Breast epithelium (tissue), 4 donors: ENCODE measurements at places on chromosomes 16 and 17. TPM values are rescaled to one million over a fixed set of nuclear protein-coding genes. Genes with fewer than 3 reads are reported as not detected.
A peak's percentile ranks its signal among the peaks of the same experiment; 100 is the strongest.

- peak; percentile 72 for DNase-seq
Observed at GRCh38 chr17:50956750-50957523, 90.8 kb upstream of the TOB1 start.

DNA sequence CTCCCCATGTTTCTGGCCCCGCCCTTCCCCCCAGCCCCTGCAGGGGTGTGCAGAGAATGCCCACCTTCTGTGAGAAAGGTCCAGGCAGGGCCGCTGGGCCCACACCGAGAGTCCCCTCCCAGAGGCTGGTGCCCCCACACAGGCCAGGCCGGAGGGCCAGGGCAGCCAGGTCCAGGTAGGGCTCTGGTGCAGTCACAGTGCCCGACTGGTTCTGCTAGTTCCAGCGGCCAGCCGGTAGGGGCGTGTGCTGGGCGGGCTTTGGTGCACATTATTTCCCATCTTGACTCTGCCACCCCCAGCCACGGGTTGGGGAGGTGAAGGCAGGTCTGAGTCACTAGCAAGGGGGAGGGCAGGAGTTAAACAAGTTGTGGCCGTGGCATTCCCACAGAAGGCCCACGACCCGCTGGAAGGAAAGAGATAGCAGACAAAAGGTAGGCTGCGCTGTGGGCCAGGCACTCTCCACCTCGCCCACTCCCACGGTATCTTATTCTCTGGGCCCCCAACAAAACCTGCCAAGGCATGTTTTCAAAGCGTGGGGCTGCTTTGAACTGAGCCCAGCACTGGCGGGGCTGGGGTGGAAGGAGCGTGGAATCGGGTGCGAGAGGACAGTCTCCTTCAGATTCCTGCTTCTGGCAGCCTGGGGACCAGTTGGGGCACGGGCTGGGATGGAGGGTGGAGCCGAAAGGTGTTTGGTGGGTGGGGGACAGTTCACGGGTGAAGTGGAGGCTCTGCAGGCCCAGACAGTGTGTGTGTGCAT is 1.9 kb downstream of the EPN3 start:
- DNase-seq = peak; percentile 73

GRCh38 chr17:8162233-8162996 is at the start of gene VAMP2:
TSS of gene VAMP2 (minus strand) at chr17:8162948. CDS start at chr17:8162879, 69 bp downstream.
- peak; percentile 76 for DNase-seq

DNA sequence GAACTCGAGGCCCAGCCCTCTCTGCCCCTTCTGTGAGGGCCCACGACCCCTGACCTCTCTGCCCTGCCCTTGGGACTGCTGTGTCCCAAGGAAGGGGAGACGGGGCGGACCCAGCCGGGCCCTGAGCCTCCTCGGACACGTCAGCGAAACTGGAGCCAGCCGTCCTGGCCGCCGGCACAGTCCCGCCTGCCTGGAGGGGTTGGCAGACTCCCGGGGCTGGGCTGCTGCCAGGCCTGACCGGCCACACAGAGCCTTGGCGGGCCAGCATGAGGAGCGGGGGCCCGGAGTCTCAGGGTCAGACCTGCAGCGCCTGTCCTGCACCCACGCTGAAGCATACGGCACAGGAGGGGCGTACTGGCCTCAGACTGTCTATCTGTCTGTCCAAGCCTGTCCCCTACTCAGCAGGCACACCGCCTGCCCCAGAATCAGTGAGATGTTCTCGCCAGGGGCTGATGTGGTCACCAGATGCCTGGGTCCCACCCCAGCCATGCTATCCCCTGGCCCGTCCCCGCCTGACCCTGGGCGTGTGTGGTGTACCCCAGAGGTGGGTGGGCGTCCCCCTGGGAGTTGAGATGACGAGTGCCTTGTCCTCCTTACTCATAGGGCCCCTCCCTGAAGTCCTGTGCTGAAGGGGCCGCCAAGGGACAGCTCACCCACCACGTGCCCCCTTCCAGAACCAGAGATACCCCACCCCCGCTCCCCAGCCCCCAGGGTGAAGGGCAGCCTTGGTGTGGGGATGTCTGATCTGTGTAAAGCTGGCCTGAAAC is 4.7 kb downstream of the VASN start:
- DNase-seq = peak; percentile 71

DNA sequence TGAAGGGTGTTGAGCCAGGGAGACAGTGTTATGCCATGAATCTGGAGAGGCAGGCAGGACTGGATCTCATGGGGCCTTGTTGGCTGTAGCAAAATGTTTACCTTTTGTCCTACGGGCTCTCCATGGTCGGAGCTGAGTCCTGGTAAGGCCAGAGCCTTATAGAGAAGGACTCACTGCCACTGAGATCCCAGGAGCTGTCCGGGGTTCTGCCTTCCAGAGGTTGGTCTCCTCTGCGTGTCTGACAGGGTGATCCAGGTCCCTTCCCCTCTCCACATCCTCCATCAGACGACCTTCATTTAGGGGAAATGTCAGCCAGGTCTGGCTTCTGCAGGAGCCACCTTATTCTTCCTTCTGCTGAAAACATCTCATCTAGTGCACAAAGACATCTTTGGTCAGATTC is 285.2 kb upstream of the N4BP1 start:
- DNase-seq = no peak

GRCh38 chr17:1384905-1385435 is 15.1 kb downstream of the YWHAE start:
- DNase-seq = no peak

DNA sequence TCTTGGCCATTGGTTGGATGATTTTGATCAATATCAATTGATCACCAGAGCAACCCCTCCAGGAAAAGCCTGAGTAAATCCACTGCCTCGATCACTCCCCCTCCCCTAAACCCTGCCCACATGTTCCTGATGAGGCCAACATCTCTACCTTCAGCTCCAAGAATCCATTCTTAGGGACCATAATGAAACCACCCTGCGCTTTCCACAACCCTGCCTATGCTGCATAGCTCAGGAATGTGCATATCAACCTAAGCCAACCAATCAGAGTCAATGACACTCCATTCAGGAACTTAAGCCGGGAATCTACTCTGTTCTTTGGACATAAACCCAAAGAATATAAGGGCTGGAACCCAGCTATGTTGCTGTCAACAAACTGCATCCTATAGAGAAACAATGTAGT is 86.3 kb downstream of the MYH11 start:
- no peak for DNase-seq

DNA sequence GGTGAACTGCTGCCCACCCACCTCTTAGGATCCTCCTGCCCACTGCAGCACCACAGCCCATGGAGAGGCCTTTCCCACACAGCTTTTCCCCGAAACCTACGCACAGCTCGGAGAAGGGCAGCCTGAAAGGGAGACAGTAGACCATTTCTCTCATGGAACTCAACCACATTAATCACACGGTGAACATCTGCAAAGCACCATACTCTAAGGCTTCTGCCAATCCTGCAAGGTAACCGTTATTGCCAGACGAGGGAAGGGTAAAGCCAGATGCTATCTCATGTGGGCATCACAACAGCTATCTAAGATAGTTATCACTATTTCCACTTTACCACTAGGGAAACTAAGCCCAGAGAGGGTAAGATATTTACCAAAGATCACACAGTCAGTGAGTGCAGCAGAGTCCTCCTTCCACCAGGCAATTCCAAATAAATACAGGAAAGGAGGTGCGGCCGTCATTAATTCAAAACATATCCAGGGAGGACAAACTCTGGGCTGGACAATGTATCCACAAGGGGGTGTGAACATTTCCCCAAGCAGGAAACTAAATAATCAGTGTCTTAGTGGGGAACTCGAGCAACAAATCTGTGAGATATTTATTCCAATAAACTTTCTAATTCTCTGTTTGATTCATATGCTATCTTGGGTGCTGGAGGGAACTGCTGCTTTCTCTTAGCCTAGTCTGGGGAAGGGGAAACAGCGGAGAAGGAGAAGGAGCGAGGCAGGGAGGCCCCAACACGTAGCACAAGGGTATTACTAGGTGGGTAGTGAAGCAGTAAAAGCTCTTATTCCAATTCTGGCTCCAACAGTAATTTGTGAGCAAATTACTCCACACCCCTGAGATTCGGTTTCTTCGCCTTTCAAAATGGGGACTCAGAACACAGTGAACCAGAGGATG is 723 bp downstream of the TMEM186 start:
- no peak for DNase-seq

DNA sequence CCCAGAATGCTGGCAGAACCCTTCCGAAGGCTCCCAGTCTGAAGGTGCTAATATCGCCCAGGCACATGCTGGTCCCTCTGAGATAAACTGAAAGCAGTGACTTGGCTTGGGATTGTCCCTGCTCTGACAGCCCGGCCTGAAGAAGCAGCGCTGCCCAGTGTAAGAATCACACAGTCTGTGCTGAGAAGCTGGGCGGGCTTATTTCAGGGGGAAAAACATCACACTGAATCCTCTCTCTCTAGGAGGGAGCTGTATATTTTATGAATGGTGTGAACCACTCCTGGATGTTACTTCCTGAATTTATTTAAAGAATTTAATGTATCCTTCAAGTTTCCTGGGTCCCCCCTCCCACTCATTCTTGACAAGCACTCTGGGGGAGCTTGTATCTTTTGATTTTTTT is 36.3 kb downstream of the GAS7 start:
- no peak for DNase-seq

GRCh38 chr17:19346351-19347255 is 15.9 kb downstream of the B9D1 start:
- DNase-seq = no peak

DNA sequence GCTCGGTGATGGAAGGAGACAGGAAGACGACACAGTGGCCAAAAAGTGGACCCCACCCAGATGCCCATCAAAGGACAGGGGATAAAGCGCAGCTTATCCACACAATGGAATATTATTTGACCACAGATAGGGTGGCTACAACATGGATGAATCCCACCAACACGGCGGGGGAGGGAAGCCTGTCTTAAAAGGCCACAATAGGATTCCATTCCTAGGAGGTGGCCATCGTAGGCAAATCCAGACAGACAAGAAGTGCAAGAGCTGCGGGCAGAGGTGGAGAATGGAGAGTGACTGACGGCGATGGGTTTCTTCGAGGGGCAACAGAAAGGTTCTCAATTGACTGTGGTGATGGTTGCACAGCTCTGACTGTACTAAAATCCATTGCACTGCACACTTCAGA is 16.0 kb downstream of the SLC38A8 start:
- DNase-seq = no peak

DNA sequence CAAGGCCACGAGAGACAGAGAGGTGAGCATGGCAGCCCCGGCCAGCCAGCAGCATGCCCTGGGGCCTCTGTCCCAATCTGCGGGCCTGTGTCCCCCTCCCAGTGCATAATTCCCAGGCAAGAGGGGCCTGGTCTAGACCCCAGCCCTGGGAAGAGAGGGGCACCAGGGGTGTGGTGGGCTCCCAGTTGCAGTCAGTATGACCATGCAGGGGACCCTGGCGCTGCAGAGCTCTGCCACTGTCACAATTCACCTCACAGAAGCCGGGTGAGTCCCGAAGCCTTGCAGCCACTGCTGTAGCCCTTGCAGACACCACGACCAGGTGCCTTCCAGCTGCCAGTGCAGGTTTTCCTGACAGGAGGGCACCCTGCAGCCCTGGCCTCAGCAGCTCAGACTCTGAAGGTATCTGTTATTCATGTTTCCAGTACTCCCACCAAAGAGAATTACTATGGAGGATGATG is 25.8 kb upstream of the KSR1 start:
- DNase-seq = no peak

DNA sequence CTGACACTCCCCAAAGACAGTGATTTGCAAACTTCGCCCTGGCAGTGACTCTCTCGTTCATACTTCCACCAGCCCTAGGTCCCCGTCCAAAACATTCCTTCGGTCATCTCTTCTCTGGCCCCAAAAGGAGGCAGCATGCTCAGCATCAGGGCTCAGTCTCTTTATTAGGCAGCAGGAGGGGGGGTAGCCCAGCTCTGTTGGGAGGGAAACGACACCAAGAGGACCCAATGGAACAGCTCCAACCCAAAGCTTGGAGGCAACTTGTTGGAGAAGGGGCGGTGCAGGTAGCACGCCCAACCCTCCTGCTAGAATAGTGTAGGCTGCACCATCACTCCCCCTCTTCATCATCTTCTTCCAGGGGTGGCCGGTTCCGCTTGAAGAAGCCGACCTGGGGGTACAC is 8.4 kb upstream of the FAM171A2 start:
- no peak for DNase-seq

DNA sequence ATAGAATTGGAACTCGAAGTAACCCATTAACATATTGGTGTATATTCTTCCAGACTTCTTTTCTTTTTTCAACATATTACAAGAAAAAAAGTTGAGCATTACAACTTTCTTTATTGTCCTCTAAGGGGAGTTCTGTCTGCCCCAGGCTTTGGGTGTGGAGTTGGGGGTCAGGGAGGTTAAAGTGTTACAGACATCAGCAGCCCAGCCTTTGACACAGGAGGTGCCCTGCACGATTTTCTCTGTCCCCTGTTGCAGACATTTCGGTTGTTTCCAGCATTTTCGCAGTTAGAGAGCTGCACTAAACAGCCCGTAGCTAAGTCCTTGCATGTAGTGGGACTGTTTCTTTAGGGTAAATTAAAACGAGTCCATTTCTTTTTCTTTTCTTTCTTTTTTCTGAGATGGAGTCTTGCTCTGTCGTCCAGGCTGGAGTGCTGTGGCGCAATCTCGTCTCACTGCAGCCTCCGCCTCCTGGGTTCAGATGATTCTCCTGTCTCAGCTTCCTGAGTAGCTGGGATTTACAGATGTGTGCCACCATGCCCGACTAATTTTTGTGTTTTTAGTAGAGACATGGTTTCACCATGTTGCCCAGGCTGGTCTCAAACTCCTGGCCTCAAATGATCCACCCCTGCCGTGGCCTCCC is 13.4 kb upstream of the ADCY7 start:
- DNase-seq = no peak

- DNase-seq = no peak
Observed at GRCh38 chr16:85917012-85917411, 18.1 kb downstream of the IRF8 start.

DNA sequence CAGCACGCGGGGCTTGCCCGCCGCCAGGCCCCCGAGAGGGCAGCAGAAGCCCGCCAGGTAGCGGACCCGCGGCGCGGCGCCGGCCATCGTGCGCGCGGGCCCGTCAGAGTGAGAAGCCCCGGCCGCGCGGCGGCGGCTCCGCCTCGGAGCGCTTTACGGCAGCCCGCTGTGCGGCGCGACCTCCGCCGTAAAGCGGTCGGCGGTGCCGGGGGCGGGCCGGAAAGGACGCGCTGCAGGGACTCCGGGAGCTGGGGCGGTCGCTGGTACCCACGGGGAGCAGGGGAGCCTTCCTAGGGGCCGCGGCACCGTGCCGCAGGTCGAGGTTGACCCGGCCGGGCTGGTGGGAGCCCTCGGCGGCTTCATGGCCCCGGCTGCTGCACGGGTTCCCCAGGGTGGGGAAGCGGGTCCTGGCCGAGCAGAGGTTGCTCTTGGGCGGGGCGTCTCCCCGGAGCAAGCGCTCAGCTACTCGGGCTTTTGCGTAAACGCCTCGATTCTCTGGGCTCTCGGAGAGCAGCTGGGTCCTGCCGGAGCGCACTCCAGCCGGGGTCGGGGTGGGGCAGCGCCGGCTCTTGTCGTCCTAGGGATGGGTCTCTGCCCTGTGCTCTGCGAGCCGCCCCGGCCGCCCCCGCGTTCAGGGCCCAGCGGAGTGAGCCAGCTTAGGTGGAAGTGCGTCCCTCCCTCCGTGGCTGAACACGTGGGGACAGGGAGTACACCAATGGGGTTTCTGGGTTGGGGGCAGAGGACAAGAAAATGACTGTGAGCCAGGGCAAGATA is at the start of gene FAAP100:
TSS of gene FAAP100 (minus strand) at position 110 of the 774 bp plus-strand sequence. CDS start at position 87, 23 bp downstream.
- DNase-seq = peak; percentile 61

The SLC52A1 gene
- total RNA-seq = 0.32 TPM

The KCNH4 gene
- total RNA-seq = not detected

The MARVELD3 gene
- total RNA-seq = 21.5 TPM

The HS3ST3A1 gene
- total RNA-seq = 1.0 TPM
